GM23248 (cell line): ENCODE measurements at places on chromosomes 3 and 15. TPM values are rescaled to one million over a fixed set of nuclear protein-coding genes. Genes with fewer than 3 reads are reported as not detected.

DNA sequence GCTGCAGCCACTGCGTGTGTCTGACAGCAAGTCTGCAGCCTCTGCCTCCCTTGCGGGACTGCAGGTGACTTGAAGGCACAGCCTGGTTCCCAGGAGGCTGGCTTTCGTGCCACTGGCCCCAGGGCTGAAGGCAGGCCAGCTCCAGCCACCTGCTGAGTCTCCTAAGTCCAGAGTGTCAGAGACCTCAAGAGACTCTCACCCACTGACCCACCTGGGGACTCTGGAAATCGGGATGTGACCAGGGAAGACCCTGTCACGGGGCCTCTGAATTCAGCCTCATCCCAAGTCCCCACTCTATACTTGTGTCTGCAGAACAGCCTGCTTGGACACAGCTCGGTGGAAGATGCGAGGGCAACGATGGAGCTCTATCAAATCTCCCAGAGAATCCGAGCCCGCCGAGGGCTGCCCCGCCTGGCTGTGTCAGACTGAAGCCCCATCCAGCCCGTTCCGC is 16.3 kb downstream of the ISG20 start:
- DNase-seq: no peak

- no peak for DNase-seq
Measured at GRCh38 chr15:68488966-68489365, 57.0 kb upstream of the ITGA11 start.

GRCh38 chr3:109023656-109024254 is 70.1 kb upstream of the GUCA1C start:
- peak; percentile 58 for DNase-seq

- DNase-seq: no peak
Measured at GRCh38 chr3:194282436-194283122, 68.5 kb downstream of the CPN2 start.

GRCh38 chr3:74041068-74041675 is 416.4 kb upstream of the PDZRN3 start:
- no peak for DNase-seq

DNA sequence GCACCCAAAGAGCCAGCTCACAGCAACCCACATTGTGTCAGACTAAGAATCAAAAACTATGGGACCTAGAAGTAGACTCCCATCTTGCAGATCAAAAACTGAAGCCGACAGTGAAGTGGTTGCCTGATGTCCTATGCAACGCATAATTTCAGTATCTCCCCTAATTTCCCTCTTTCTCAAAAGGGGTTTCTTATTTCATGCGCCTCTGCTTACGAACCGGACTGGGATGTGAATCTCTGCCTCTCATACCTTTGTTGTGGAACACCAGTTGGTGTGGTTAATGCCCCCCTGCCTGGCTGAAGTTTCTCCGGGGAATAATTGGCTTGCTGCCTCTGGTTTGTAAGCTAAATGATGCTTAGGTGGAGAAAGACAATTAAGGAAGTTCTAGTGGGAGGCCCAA is 514 bp upstream of the FAM174B start:
- DNase-seq: no peak

DNA sequence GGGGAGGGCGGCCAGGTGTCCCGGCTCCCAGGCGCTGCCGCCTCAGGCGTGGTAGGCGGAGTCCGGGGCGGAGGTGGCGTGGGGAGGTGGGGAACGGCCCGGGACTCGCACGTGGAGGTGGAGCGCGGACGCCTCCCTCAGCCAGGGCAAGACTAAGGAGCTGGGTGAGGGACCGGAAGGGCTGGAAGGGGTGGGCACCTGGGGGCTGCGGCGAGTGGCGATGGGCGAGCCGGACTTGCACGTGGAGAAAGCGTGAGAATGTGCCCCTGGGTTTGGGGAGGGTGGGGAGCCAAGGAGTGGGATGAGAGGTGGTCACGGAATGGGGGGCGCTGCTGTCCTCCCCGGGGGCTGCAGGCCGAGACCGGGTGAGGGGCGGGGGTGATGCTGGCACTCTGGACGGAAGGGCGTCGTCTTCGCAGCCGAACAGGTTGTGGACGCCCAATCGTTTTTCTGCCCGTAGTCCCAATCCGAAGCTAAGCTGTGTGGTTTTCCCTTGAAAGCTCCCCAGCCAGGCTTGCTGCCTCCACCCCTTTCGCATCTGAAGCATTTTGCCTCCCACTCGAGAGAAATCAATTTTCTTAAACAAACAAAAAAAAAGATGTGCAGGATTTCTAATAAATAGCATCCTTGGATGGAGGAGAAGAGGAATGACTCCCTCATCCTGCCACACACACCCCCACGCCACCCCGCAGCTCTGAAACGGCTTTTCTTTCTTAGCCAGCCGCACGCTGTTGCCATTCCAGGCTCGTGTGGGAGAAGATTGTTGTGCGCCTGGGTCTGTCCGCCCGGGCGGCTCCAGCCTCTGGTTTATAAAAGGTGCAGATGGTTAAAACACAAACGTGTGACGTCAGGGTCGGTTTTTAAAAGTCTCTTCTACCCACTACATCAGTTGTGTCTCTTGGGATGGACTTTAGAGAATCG is 62.5 kb upstream of the ANKRD28 start:
- DNase-seq: peak; percentile 72

GRCh38 chr3:188861842-188862744 is 309.7 kb upstream of the TPRG1 start:
- DNase-seq: peak; percentile 33

DNA sequence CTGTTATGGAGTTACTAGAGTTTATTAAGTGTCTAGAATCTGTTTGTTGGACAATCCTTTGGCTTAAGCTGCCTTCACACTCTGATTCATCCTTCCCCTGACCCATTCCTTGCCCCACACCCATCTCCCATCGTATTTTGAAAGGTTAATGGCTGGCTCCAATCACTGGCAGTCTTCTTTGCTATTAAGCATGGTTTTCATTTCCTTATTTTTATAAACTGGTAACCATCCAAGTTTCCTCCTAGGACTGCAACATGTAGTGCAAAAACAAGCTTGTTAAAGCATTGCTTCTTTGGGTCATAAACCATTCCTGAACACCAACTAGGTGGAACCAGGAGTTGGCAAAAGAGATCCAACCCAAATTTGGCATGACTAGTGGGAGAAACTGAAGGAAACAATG is 148.4 kb downstream of the DTWD1 start:
- DNase-seq: no peak

GRCh38 chr3:126107957-126108675 is 24.2 kb upstream of the SLC41A3 start:
- peak; percentile 37 for DNase-seq

- DNase-seq: no peak
Measured at GRCh38 chr3:56321383-56321782, 146.9 kb downstream of the ERC2 start.

DNA sequence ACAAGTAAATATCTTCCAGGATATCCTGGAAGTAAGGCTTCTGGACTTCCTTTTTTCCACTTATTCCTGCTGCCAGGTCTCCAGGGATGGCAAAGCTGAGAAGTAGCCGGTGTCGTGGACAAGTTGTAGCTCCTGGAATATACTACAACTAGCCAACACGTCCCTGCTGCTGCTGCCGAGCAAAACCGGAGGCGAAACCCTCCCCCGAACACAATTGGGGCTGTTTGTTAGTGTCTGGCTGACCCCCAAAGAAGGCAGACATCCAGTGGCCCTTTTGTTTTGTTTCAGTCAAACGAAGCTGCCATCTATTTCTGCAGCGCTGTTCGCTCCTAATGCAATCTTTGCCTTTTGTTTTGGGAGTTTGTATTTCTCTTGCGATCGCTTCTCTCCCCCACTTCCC is 45.3 kb upstream of the EIF5A2 start:
- no peak for DNase-seq

DNA sequence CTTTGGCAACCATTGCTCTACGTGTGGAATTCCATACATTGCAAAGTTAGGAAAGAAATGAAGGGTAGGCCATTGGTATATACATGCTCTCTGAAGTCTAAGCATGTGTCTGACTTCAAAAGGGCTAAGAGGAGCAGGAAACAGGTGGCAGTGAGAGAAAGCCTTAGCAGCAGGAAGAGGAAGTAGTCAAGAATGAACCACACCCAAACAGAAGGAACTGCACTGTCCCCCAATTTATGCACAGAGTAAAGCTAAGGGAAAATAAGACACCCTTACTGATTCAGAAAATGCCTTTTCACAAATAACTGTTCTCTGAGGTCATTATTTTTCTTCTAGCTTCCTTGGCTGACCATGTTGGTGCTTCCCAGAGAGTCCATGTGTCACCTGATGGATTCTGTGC is 575.4 kb downstream of the NTRK3 start:
- peak; percentile 6 for DNase-seq

- peak; percentile 33 for DNase-seq
Measured at GRCh38 chr3:184380627-184381260, 890 bp downstream of the CHRD start.

DNA sequence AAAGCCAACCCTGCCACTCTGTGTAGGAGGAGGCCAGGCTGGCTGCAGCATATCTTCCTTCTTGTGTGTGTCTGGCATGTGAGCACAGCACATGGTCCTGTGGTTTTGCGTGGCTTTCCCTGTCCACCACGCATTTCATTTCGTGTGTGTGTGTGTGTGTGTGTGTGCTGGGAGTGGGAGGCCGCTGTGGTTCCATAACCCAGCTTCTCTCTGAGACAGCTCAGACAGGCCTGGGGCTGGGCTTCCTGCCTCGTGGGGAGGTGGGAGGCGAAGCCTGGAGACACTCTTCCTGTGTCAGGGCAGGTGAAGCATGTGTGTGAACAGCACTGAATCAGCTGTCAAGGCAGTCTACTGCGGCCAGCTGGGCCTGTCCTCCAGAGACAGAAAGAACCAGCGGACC is 16.0 kb upstream of the MRPS22 start:
- DNase-seq: no peak

GRCh38 chr3:33874815-33875214 is 76.4 kb downstream of the PDCD6IP start:
- no peak for DNase-seq

DNA sequence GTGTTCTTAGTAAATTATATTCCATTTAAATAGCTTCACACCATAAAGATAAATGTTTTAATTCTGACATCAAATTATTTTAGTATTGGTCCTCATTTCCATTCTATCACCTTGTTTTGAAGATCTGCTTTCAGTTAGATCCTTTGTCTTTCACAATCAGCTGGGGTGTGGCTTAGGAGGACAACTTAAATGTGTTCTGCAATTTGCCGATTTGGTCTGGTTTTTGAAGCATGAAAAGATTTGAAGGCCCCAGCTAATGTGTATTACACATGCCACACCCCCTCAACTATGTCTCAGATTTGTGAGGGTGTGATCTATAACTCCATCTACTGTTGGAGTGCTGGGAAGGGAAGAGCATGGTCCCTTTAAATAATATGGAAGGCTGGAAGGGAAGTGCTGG is 516.1 kb upstream of the GOLIM4 start:
- no peak for DNase-seq

DNA sequence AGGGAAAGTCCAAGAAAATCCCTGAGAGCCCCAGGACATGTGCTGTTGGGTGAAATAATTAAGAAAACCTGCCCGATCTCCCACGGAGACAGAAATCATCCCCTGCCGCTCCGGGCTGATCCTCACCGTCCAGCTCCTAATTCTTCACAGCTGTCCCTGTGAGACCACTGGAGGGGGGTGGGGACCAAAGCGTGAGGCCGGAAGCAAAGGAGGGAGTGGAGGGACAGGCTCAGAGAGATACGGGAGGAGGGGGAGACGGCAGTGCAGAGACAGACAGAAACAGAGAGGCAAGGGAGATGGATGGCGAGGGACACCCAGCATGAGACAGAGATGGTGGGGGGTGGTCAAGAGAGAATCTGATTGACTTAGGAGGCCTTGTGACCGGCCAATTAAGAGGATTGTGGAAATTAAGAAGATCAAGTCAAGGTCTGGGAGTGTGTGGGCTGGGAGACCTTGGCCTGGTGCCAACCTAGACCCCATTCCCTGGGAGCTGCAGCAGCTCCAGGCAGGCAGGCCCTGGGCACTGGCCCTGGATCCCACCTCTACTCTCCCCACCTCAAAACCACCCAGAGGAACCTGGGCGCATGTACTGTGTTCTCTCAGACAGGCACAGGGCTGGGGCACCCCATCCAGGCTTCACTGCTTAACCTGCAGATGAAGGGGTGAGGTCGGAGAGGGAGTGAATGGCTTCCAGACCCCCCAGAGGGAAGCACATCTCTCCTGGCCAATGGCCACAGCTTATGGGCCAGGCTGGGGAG is 113.2 kb upstream of the ALDH1A3 start:
- no peak for DNase-seq

DNA sequence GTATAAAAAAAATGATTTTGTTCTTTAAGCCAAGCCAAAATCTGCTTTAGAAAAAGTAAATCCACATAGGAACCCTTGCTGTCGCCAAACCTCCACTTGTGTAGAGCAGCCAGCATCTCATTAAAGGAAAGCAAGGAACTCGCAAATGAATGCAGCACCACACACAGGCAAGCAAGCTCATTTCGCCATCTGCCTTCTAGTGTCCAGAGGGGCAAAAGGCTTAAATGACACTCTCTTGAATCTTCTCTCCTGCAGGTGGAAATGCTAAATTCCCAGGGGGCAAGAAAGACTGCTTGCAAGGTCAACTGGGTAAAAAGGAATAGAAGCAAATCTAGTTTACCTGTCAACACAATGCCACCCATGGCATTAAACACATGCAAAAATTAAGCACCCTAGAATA is 2.4 kb downstream of the MB21D2 start:
- DNase-seq: peak; percentile 61

GRCh38 chr3:184591789-184592188 is 30.2 kb downstream of the EPHB3 start:
- DNase-seq: no peak

DNA sequence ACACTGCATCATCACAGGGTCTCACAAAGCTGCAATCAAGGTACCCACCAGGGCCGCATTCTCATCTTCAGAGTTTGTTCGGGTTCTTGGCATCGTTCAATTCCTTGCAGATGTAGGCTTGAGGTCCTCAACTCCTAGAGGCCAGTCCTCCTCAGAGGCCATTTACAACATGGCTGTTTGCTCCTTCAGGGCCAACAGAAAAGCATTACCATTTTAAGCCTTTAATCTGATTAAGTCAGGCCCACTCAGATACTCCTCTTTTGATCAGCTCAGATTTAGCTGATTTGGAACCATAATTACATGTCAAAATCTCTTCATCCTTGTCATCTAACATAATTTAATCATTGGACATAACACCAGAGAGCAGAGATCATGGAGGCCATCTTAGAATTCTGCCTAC is 55.4 kb downstream of the BFSP2 start:
- DNase-seq: no peak

RBP2 gene
- total RNA-seq: not detected in 2 replicates

RLBP1 gene
- not detected in 2 replicates for total RNA-seq

CHRM5 gene
- 0.43 TPM in 1 of 2 replicates, not detected in the other for total RNA-seq

THRB gene
- total RNA-seq: 2.9 and 5.1 TPM in 2 replicates

OSTN gene
- not detected in 2 replicates for total RNA-seq

CPLX3 gene
- not detected in 2 replicates for total RNA-seq

HTR3E gene
- total RNA-seq: not detected in 2 replicates

CCDC39 gene
- total RNA-seq: not detected in 2 replicates
